ENCODE measurements at places on chromosomes 11 and 22. TPM values are rescaled to one million over a fixed set of nuclear protein-coding genes. Genes with fewer than 3 reads are reported as not detected.
A peak's percentile ranks its signal among the peaks of the same experiment; 100 is the strongest.

- no peak for DNase-seq
Measured at GRCh38 chr11:67285541-67286498, 3.3 kb upstream of the ANKRD13D start.

DNA sequence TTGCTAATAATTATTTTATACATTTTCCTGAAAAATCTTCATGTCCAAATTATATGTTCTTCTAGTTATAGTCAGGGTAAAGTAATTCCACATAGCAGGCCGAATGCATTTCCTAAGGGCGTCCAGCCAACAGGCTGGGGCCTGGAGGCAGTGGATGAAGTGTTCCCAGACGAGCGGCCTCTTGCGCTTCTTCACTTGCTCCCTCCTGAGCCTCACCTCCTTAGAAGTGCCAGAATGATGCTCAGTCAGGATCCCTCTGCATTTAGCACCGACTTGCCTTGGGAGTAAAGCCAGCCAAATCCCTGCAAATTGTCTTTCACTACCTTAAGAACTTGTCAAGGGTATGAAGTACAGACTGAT, 1.5 kb downstream of the OLFML1 start:
- no peak for DNase-seq

- no peak for DNase-seq
Measured at GRCh38 chr22:33853200-33854097, 66.8 kb downstream of the LARGE1 start.

DNA sequence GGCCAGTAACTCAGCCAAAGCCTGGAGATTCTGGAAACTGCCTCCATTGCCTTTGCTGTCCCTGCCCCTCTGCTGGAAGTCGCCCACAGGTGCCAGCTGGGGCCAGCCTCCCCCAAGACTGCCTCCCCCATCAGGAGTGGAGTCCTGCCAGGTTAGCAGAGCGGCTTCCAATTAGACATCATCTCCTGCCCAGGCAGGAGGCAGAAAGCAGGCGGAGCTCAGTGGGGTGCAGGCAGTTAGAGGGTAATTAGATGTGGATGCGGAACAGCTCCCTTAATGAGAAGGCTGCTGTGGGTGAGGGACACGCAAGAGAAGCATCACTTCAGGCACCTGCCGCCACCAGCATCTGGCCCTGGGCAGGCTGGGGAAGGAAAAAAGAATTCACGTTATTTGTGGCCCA, 90.9 kb upstream of the TP53I11 start:
- DNase-seq = no peak

DNA sequence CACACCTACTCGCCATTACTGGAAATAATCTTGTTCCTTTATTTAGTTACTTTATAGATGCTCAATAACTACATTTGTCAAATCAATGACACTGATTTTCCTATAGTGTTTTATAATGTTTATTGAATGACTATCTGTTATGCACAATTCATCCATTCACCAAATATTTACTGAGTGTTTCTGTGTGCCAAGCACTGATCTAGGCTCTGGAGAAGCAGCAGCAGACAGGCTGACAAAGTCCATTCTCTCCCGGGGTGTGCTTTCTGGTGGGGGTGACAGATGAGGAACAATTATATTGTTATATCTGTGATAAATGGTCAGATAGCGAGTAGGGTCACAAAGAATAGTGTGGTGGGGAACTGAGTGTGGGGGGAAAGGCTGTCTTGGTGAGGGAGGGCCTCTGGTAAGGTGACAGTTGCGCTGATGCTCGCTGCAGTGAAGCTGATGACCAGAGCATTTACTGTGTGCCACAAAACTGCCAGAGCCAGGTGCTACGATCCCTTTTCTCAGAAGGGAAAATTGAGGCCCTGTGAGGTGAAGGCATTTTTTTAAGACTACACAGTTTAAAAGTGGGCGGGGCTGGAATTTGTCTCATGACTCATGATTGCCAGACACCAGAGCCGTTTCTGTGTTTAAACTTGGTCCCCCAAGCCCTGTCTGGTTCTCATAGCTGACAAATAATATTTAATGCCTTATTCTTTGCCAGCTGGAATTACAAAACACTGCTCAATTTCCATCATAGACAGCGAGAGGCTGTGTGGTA, 10.2 kb downstream of the PACS1 start:
- peak; percentile 38 for DNase-seq

DNA sequence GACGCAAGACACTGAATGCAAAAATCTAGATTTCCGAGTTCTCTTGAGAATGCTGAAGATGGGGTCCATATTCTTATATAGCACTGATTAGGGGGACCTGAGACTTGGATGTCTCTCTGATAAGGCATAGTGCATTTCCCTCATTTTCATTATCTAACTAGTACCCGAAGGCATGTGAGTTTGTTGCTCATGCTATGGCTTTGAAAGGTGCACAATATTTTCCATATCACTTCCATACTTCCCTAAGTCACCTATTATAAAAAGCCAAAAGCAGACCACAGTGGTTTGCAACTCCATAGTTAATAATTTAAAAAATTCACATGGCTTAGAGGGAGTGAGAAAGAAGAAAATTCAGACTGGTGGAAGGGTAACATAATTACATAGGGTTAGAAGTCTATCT, 1.7 kb downstream of the BTBD10 start:
- DNase-seq = no peak

DNA sequence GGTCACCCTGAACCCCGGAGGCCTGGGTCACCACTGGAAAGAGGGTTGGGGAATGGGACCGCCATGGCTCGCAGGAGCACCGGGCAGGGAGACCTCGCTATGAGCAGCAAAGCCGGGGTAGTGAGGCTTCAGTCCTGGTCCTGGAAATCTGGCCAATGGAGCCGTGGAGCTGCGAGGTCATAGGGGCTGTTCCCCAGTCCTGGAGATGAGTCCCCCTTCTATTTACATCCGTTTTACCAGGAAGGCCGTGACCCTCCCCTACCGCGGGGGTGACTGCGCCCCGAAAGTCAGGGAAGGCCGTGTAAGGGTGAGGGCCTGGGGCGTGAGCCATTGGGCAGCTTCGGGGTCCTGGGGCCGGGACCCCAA, 449 bp downstream of the PIDD1 start:
- no peak for DNase-seq

GRCh38 chr11:123560006-123560405, 94.4 kb downstream of the SCN3B start:
- peak; percentile 33 for DNase-seq

DNA sequence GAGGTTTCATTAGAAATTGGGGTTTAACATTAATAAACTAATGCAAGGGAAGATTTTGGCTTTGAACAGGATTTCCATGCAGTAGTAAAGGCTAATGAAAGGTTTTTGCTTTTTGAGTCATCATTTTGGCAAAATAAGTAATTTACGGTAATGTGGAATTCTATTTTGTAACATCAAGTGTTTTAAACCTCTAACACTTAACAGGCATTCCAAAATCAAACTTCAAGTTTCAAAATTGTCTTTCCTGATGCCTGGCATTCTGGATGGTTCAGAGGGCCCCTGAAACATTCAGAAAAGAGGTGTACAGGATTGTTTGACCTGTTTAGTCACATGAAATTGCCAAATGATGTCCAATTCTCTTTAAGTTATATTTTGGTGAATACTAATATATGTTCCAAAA, 90.4 kb upstream of the GNAZ start:
- DNase-seq = no peak

GRCh38 chr11:129298988-129299387, 76.7 kb upstream of the BARX2 start:
- no peak for DNase-seq

DNA sequence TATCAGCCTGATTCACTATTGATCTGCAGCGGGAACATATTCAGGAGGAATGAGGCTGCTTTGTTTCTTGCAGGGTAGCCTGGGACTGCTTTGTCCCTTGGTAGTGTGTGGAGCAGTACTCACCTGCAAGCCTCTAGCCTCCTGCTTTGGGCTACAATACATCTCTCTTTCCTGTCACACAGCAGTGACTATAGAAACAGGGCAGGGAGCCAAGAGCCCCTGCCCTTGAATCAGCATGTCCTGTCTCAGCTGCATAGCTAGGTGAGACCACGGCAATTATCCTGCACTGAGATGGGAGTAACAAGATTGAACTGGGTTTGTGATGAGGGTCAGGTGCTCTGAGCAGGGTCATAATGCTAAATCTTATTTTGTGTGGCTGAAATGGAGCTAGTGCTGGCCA, 191.9 kb downstream of the NELL1 start:
- DNase-seq = no peak

- DNase-seq = no peak
Measured at GRCh38 chr11:106321601-106322000, 244.1 kb downstream of the AASDHPPT start.

The ANO9 gene
- total RNA-seq = 36.9 TPM

The PYGM gene
- total RNA-seq = 1.9 TPM

The OR5A1 gene
- not detected for total RNA-seq

The CYP2R1 gene
- total RNA-seq = 20.8 TPM

The POU2F3 gene
- not detected for total RNA-seq
